ENCODE measurements at places on chromosomes 12 and 14.
A peak's percentile ranks its signal among the peaks of the same experiment; 100 is the strongest.

DNA sequence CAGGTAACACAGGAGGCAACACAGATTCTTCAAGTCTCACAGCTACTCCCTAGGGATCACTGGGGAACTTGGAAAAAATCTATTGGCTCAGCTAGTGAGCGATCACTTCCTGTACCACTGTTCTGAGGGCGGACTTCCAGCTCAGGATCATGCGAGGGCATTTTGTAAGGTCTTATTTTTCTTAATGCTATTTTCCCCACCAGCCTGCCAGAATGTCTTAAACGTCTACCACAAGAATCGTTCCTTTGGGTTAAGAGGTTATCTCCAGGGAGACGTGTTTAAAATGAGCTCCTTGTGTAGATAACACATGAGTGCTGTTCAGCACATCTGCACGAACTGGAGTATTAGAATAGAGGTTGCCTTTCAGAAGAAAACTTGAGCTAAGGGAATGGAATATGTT lies 162.6 kb downstream of the ETNK1 start:
- DNase-seq: no peak

DNA sequence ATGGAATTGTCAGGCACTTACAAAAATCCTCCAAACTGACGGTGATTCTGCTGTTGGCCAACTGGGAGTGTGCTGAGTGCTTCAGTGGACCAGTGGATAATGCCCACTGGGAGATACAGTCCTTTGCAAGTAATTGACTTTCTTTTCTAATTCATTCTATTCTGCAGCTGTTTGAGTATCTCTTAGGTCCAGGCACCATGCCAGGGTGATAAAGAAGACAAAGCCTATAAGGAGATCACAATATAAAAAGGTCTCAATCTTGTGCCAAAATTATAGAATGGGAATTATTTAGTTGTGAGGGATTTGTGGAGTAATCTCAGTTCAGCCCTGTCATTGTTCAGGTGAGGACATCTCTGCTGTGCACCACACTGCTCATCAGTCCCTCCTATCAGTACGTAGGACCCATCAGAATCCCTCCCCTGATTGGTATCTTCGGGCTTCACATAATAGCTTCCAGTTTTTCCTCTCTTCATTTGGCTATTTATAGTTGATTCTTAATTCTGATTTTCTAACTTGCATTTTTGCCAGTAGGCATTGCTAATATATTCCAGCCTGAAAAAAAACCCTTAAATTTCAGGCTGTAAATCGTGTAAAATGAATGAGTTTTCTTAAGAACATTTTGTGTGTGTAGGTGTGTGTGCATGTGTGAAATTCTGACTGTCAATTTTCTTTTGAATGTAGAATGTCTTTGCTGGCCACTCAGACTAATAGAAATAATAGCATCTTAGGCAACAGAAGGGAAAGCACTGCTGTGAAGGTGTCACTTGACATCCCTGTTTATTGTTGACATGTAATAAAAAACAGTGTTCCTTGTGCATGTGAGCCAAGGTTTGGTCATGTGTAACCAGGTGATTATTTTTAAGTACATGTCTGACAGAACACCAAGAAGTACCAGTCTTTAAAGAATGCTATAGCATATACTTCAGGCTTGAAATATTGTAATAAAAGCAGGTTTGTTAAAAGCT lies 457.6 kb upstream of the RGS6 start:
- DNase-seq: no peak

- DNase-seq: no peak
Observed at GRCh38 chr12:86683568-86684304, 427.5 kb upstream of the MGAT4C start.

DNA sequence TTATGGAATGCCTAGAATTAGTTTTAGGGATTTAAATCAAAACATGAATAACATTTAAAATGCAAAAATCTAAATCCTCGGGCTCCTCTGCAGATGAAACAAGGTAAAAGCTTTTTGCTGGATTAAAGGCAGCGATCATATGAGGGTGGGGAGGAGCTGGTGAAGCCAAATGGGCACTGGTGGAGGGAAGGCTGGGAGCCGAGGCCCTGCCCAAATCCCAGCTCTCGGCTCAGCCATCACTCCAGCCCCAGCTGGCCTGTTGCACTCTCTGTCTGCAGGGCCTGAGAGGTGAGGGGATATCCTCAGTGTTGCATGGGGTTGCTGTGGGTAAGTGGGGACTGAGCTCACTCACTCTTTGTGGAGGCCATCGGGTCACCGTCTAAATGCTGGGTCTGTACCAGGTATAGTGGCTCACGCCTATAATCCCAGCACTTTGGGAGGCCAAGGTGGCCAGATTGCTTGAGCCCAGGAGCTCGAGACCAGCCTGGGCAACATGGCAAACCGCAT lies 28.6 kb downstream of the CALM1 start:
- no peak for DNase-seq

DNA sequence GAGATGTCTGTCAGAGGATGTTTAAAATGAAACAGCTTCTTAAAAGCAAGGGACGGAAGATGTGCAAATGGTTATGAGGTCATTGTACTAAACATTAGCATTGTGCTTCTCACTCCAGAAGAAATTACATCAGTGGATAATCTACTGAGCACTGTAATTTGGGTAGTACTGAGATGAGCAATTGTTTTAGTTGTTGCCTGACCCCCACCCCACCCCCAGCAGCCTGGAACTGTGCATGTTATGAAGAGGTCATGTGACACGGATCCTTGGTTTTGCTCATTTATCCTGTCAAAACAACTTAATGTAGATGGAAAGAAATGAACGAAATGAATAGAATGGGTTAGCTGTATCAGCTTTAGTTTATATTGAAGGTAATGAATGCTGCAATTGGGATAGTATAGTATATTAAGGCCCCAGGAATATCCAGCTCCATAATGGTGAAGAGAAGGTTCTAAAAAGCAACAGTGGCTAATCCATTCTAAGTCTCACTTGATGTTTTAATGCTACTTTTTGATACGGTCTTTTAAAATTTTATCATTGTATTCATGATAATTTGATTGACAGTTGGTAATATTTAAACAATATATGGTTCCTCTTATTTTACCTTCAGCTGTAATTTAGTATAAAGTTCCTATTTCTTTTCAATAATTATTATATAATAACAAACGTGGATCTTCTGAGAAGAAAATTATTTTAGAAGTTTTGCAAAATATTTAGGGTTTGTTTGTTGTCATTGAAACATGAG lies 58.5 kb downstream of the WNK1 start:
- DNase-seq: no peak

GRCh38 chr12:26177283-26177682 lies 18.1 kb upstream of the SSPN start:
- no peak for DNase-seq

GRCh38 chr12:2959505-2960389 lies 550 bp downstream of the TEAD4 start:
- no peak for DNase-seq

DNA sequence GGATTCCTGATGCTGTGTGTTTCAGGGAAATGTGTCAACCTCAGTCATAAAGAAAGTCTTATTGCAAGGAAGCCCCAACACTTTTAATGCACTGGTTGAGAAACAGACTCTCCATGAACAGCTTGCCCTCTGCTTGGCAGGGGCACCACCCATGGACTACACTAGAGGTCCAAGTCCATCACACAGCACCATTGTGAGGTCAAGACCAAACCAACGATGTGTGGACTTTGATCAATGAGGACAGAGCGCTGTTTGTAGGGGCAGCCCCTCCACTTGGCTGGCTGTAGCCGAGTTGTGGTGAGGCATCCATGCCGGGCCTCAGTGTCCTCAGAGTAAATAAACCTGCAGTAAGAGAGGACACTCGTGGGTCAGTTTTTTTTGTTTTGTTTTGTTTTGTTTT lies 29.8 kb downstream of the ZFYVE21 start:
- DNase-seq: no peak

- DNase-seq: no peak
Observed at GRCh38 chr12:104478396-104479122, 21.8 kb downstream of the CHST11 start.

DNA sequence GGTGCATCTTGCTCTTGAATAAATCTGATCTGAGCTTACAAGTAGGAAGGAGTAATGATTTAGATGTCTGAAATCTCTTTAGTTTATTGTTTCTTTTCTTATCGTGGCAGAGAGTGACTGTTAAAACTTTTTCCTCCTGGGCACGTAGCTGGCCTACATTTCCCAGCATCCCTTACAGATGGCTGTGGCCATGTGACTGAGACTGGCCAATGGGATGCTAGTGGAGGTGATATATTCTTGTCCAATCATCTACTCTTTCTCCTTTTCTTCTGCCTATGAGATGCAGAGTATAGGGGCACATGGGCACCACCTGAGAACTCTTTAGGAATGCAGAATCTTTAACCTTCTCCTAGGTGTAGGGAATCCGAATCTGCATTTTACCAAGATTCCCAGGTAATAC lies 237.3 kb downstream of the RGS6 start:
- no peak for DNase-seq

- peak; percentile 40 for DNase-seq
Observed at GRCh38 chr12:53005215-53005985, 856 bp upstream of the EIF4B start.

DNA sequence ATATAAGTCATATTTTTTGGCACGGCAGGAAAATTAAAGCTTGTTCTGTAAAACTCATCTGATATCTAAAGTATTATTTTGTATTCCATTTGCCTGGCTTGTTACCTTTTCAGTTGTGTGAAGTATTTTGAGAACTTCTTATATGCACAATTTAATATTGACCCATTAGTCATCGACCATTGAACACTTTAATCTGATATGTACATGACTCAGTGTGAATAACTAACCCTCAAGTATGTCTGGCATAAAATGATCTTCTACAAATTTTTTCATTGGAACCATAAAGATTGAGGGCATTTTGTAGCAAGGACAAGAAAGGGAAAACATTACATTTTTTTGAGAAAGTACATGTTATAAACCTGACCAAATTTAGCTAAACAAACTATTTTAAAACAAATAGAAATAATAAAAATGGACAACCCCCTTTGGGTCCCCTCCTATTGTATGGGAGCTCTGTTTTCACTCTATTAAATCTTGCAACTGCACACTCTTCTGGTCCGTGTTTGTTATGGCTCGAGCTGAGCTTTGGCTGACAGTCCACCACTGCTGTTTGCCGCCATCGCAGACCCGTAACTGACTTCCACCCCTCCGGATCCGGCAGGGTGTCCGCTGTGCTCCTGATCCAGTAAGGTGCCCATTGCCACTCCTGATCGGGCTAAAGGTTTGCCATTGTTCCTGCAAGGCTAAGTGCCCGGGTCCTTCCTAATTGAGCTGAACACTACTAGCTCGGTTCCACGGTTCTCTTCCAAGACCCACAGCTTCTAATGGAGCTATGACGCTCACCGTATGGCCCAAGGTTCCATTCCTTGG lies 118.8 kb downstream of the SLC6A15 start:
- no peak for DNase-seq

DNA sequence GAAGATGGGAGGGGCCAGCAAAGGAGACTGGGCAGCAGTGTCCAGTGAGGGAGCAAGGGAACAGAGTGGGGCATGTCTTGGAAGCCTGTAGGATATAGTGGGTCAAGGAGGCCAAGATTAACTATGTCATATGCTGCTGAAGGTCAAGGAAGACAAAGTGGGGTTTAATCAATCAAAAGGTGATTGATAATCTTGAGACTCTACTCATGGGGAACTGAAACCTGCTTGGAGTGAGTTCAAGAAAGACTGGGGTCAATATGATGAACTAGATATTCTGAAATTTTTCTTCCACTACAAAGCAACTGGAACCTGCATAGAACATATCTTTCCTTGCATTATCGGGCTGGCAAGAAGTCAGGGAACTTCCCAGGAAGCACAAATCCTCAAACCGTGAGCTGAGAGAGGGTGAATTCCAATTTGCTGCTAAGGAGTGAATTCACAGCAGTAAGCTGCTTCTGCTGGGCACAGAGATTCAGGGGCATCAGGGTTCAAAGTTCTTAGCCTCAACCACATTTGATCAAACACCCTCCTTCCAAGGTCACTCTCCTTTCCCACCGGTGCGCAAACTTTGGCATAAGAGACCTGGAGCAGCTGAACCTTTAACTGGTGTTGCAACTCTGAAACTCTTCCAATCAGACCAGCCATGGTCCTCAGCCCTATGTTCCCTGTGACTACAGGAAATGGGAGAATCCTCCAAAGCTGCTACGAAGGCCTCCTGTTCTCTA lies 40.3 kb upstream of the DCD start:
- DNase-seq: no peak

DNA sequence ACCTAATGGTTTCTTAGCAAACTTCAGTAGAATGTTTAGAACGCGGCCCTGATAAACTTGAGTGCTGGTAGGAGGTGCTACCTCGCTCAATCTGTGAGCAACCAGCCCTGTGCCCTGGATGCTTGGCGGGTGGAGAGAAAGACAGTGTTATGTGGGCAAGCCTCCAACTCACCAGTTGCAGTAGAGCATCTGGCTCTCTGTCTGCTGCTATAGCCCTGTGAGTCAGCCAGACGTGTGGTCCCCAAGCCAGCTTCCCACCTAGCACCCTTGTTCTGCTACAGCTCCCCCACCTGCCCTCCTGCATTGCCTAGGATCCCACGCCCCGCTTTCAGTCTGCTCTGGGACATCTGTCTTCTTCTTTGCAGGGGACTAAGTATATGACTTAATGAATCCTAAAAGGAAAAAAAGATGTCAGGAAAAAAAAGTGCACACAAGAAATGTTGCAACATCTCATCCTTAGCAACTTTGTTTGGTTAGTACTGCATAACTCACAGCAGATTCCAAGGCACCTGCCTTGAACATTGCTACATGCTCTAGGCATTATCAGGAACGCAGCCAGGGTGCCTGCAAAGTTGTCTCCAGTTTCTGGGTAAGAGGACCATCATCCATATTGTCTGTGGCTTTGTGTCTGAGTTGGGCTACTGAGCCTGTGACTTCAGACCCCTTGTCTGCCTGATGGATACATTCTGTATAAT lies 13.6 kb downstream of the SNRNP35 start:
- no peak for DNase-seq

DNA sequence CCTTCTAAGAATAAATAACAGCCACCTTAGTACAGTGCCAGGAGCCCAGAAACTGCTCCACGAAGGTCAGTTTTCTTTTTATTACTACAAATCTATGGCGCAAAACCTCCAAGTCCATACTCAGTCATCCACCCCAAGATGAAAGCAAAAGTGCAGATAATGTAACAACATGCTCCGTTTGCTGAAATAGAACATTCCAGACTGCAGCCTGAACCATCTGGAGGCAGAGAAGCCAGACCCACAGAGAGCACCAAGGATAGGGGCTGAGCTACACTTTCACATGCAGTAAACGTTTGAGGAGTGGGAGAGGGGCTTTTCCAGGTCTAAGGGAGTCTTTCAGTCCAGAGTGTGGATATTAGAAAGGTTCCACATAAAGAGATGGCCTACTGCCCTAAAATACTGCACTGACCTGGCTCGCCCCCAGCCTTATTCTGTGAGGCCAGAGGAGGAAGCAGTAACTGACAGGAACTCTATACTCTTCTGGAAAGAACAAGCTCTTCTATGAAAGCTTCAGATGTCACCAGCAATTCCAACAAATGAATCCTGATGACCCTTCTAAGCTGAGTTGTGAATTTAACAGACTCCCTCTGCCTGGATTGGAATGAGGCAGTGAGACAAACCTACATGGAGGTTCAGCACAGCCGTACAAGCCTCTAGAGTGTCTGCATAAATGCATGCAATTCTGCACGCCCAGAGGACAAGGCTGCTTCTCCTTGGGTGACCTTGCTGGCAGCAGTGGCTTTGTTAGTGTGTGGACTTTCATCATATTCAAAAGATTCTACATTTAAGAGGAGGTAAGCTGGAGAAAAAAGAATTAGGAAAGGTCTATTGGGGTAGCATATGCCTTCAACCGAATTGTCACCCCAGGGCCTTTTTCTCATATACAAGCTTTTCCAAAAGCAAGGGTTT lies 153.9 kb upstream of the EGLN3 start:
- DNase-seq: no peak

All from anterior cingulate cortex (tissue), 58 donors.